Activated naive CD4-positive, alpha-beta T cell (primary cell): ENCODE measurements at places on chromosomes 11 and 22.

DNA sequence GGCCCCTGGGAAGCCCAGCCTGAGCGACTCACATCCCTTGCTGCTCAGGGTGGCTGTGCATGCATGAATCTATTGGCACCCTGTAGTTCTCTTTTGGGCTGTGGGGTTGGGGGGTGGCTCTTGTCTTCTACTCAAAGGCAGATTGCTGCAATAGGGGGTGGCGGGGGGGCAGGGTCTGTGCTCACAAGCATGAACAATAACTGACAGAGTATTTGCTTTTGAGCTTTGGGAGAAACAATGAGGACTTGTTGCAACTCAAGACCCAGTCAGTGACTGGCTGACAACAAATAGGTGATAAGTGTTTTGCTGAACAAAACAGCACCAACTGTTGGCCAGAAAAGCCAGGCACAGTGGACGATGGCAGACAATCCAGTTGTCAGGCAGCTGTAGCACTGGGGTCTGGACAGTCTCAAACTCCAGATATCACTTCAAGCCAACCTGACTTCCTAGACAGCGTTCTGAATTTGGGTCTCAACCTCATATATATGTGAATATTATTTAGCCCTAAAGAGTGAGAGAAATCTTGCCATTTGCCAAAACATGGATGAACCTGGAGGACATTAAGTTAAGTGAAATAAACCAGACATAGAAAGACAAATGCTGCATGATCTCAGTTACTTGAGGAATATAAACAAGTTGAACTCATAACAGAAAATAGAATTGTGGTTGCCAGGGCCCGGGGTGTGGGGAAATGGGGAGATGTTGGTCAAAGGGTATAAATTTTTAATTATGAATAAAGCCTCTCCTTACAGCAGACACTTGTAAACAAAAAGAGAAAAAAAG is 61.7 kb downstream of the ME3 start:
- DNase-seq: no peak

DNA sequence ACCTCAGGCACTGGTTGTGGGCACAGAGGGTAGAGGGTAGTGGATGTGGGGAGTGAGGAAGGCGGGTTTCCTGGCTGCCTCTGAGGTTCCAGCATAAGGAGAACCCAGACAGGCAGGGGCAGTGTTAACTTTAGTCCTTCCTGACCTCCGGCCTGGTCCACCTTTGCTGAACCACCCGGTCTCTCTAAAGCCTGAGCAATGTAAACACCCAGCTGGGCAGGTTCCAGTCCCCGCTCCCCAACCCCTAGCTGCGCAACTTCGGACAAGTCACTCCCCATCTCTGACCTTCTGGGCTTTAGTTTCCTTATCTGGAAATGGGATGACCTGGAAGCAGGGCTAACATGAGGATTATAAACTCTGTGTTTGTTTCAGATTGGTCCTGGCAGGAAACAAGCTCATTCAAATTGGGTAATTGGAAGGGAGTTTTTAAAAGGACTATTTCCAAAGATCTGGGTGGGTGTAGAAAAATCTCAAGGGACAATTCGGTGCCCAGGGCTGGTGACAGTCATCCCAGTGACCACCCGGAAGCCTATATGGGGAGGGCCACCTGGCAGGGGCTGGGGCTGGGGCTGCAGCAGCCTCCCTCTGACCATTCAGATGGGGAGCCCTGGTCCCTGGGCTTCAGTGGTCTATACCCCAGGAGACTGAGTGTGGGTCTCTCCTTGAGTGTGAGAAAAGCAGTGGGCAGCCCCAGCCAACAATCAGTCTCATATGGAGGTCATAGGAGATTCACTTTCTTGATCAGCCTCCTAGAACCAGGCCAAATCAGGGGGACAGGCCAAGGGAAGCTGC is 108.3 kb upstream of the SYT13 start:
- no peak for DNase-seq

- DNase-seq: no peak
Measured at GRCh38 chr11:117638911-117639543, 158.0 kb downstream of the DSCAML1 start.

- DNase-seq: no peak
Measured at GRCh38 chr11:131658414-131658813, 288.0 kb downstream of the NTM start.

GRCh38 chr11:61697764-61698163 is 17.6 kb downstream of the DAGLA start:
- DNase-seq: no peak

- DNase-seq: no peak
Measured at GRCh38 chr11:126419801-126420697, 64.6 kb downstream of the ST3GAL4 start.

DNA sequence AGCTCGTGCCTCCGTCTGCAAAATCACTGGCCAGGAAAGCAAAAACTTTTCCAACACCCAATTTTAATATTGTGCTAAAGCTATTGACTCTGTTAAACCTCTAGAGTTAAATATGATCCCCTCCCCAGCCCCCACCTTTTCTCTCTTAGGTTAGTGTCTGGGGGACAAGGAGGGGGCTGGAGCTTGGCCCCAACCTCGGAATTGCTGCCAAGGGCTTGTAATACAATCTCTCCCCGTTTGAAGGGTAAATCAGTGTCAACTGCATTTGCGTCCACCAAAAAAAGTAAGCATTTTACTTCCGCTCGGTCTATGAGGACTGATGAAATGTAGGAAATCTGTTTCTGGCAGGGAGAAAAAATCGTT is at the start of gene GAS2:
Gene GAS2 (plus strand): TSS at position 287 of the 363 bp plus-strand sequence. CDS start 8,259 bp downstream, outside the sequence.
- no peak for DNase-seq

GRCh38 chr11:79438631-79439409 is 2.0 kb downstream of the TENM4 start:
- DNase-seq: no peak

- no peak for DNase-seq
Measured at GRCh38 chr22:19478045-19478900, 720 bp downstream of the UFD1 start.

DNA sequence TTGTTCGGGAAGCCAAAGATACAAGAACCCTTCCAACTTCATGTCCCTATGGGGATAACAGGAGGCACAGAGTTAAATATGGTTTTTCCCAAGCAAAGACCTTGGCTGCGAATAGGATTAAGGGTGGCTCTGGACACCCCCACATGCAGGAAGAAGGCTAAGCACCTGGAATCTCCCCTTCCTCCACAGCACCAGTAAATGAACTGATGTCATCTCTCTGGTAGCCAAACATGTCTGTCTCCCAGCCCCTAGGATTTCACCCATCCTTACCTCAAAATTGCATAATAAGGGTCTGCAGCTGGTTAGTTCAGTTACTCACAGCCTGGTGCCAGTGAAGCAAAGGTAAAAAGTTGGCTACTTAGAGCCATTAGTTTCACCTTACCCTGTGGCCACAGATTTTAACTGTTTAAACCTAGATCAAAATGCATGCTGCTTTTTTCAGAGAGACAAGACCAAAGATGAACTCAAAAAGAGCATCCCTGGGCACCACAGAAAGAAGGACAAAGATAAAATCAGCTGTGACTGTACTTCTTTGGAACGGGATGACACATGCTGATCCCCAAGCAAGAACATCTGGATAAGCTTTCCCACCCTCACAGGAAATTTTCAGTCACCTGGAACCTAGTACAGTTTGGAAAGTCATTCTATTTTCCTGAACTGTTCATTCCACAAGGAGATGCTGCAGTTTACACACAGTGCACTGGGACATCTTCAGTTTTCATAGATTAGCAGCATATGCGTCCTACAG is 77.2 kb upstream of the AKIP1 start:
- DNase-seq: no peak

DNA sequence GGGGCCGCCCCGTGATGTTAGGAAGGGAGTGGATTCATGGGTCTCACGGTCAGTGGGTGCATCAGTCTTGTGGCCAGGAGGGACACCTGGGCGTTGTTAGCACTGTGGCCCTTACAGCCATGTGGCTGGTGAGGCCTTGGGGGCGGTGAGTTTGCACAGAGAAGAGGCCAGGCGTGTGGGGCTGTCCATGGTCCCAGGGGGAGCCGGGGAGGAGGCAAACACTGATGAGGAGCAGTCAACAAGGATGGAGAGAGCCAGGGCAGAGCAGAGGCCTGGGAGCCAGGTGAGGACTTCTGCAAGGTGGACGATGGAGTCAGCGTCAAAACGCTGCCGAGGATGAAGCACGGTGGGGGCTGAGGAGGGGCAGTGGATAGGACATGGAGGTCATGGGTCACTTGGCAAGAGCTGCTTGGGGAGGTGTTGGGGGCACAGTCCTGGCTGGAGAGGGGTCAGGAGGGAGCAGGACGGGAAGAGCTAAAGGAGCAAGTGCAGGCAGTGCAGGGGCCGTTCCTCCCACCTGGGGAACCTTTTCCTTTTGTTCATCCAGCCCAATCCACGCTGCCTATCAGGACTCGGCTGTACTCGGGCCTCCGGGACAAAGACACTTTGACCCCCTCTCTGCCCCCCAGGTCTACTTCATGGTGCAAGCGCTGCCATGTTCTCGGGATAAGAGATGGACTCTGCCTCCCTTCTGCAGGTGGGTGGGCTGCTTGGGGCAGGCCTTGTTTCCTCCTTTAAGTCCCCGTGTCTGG is 801.1 kb downstream of the TBC1D22A start:
- DNase-seq: no peak

DNA sequence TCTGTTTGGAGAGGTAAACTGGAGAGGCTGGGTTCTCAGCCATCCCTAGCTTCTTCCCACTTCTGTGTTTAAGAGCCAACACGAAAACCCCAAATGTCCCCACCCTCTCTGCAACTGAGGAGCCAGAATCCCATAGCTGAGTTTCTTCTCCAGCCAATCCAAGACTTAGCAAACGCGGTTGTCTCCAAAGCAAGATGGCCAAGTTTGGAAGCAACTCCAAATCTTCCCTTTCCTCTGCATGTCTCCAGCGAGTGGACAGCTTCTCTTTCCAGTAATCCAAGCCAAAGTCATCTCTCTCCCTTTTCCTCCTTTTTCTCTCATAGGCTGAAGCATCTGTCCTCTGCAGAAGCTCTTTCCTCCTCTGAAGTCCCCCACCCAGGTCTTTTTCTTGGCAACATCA is 539.2 kb downstream of the MIAT start:
- no peak for DNase-seq

DNA sequence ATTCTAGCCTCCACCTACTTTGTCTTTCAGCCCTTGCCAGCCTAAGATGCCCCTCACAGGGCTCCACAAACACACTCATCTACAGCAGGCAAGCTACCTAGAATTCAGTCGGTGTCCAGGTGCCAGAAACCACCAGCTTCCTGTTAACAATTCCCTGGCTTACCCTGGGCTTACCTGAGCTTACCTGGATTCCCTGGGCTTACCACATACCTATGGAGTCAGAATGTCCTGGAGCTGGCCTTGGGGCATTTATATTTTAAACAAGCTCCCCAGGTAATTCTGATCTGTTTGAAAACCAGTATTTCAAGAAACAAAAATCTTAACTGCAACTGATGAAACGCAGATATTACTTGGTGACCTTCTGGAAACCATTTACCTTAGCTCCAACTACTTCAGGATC is 123.6 kb downstream of the SLC1A2 start:
- DNase-seq: no peak

GRCh38 chr22:48265000-48265625 is 1502.7 kb downstream of the TBC1D22A start:
- no peak for DNase-seq

DNA sequence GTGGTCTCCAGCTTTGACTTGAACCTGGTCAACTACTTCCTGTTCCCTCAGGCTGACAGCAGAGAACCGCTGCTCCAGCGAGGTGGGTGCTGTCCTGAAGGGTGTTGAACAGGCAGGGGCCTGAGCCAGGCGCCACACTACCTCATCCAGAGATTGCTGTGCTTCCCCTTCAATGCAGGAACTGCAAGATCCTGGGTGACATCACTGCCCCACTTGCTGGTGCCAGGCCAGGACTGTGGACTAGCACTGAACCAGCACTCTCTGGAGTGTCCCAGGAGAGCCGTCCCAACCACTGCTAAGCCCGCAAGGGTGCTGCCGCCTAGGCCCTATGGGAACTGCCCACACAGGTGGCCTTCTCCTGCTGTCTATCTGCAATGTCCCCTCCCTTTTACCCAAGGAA is 51.7 kb downstream of the GAB4 start:
- DNase-seq: no peak

GRCh38 chr11:35838071-35838470 is 105.8 kb upstream of the LDLRAD3 start:
- no peak for DNase-seq

DNA sequence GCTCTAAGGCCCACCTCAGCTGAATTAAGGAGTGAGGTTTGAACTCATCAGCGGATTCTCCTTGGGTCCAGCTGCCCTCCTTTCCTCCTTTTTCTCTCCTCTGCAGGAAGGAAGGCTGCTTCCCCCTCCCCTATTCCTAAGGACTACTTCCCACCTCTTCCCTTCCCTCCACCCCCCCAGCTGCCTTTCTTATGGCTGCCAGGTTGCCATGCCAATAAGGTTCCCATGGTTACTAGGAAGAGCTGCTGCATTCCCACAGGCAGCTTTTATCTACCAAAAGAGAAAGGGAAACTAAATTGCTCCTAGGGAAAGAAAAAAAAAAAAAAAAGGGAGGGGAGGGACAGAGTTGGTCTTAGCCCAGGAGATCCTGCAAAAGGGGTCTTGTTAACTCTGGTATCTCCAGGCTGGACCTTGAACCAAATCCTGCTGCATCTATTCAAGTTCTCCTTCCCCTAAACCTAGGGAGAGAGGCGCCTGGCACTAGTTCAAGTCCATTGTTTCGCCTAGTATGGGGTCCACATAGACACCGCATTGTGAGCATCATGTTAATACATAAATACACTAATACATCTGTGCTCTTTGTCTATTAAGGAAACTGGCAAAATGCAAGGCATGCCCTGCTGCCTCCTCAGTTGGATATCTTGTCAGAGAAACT is 21.2 kb upstream of the FEZ1 start:
- no peak for DNase-seq

DNA sequence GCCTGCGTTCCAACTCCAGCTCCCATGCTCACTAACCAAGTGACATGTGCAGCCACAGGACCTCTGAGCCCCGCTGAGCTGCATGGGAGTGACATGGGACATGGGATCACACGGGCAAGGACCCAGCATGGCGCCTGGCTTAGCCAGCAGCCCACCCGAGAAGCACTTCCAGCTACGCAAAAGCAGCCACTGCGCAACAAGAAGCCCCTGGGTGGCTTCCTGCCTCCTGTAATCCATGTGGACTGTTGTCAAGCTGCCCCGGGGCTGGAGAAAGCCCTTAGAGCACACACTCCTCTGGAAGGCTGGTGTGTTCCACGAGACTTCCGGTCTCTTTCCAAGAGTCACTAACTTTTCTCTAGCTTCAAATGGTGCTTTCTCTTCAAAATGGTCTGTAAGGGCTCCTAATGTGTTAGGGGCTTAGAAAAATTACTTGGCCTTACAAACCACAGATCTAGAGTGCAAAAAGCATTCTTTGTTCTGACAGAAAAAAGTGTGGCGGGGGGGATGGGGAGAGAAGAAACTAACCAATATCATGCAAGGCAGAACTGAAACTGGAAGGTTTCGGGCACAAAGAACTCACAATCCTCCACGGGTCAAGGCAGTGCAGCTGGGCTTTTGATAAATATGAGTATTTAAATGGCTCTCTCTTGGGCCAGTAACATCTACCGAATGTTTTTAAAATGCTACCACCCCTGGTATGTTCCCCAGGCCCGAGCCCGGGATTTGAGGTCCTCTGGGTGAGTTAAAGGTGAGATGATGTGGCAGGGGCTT is 5.5 kb downstream of the C11orf24 start:
- DNase-seq: no peak
